ENCODE measurements at places on chromosomes 3 and 15.

- no peak for DNase-seq
Observed at GRCh38 chr3:60579734-60580133, 671.5 kb downstream of the FHIT start.

- DNase-seq: no peak
Observed at GRCh38 chr3:174951034-174951433, 91.9 kb downstream of the NAALADL2 start.

DNA sequence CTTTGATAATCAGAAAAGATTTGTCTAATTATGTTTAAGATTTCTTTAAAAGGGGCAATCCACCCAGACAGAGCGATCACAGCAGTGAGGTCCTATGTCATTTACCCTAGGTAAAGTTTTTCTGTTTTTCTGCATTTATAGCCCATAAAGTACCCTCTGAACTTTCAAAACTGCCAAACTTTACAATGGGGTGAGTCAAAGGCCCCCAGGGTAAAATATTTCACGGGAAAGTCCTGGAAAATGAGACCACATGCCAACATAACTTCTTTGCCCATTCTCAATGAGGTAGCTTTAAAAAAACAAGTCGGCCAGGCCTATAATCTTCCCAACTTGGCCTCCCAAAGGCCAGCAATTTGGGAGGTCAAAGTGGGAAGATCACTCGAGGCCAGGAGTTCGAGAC lies 53.0 kb downstream of the SUCLG2 start:
- no peak for DNase-seq

- no peak for DNase-seq
Observed at GRCh38 chr15:73264881-73265280, 103.9 kb downstream of the HCN4 start.

GRCh38 chr3:27392950-27393679 lies 23.9 kb upstream of the NEK10 start:
- DNase-seq: no peak

GRCh38 chr15:31551323-31551722 lies 224.7 kb downstream of the KLF13 start:
- no peak for DNase-seq

DNA sequence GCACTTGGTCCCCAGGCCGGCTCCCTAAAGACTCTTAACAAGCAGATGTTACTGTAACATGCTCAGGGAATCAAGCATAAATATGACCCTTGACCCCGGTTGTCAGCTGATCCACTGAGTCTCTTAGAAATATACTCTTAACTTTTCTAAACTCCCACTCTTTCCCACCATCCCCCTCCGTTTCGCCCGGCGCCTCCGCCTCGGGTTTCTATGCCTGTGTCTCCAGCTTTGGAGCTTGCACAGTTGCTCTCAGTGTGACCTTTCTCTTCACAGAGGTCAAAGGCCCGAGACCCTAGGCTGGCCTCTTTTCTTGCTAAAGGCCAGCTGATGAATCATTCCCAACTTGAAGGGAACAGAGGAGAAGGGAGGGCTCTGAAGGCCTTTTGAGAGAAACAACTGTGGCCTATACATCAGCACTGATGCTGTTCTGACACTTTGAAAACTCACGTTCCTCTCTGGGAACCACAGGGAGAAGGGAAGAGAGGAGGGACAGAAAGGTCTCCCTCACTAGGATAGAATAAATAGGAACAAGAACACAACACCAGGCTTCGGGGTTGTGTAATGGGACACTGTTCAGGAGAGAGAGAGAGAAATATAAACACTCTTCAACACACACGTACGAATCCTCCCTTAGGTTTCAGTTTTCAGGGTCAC lies 484.5 kb upstream of the NR2F2 start:
- peak; percentile 93 for DNase-seq

GRCh38 chr3:128794067-128794768 lies 68.2 kb downstream of the RAB7A start:
- DNase-seq: no peak

DNA sequence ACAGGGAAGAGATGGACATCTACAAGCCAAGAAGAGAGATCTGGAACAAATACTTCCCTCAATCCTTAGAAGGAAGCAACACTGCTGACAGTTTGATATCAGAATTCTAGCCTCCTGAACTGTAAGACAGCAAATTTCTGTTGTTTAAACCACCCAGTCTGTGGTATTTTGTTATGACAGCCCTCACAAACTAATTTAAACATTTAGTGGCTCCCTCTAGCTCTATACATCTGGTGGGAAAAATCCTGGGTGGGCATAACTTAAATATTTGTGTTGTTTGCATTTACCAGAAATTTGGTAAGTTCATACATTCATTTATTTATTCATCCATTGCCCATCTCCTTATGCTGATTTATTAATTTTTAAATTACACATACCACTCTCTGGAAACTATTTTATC lies 62.5 kb upstream of the GSK3B start:
- DNase-seq: no peak

- no peak for DNase-seq
Observed at GRCh38 chr15:99712415-99712814, 20.8 kb downstream of the LYSMD4 start.

DNA sequence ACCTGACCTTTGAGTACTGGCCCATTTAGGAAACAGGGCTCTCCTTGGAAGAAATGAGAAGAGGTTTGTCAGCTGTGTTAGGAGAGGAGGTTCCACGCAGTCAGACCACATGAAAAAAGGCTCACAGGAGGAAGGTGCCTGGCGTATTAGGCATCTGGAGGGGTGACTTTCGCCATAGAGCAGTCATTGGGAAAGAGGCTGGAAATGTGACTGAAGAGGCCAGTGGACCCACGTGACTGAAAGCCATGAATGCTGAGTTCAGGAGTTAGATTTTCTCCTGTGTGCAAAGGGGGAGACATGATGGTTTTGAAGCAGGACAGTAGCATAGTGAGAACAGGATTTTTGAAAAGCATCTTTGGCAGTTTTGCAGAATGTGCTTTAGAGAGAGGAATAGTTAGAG lies 29.7 kb upstream of the RNF7 start:
- DNase-seq: no peak

DNA sequence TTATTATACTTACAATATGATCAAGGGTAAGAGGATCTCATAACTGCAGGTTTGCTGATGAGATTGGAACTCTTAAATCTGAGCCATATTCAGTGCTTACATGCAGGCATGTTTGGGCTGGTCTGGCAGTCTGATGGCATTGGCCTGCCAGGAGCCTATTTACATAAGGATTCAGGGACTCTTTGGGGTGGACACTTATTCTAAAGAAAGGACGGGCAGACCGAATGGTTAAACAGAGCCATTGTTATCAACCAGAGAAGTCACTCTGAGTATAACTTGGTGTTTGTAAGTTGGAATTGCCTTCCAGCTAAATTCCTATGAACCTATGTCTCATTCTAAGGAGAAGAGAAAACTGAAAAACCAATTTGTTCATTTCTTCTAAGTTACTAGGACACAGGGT lies 932.8 kb downstream of the IGSF11 start:
- DNase-seq: no peak

GRCh38 chr3:186401556-186401955 lies 39.5 kb upstream of the DGKG start:
- DNase-seq: no peak

GRCh38 chr3:74808506-74809275 lies 194.2 kb upstream of the CNTN3 start:
- DNase-seq: no peak

DNA sequence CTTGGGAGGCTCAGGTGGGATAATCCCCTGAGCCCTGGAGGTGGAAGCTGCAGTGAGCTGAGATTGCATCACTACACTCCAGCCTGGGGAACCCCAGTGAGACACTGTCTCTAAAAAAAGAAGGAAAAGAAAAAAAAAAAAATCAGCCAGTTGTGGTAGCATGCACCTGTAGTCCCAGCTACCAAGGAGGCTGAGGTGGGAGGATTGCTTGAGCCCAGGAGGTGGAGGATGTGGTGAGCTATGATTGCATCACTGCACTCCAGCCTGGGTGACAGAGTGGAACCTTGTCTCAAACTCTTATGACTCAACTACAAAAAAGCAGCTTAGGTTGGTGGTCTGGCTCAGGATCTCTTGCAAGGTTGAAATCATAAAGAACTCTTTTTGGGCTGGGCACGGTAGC lies 19.3 kb upstream of the GPX1 start:
- DNase-seq: no peak

DNA sequence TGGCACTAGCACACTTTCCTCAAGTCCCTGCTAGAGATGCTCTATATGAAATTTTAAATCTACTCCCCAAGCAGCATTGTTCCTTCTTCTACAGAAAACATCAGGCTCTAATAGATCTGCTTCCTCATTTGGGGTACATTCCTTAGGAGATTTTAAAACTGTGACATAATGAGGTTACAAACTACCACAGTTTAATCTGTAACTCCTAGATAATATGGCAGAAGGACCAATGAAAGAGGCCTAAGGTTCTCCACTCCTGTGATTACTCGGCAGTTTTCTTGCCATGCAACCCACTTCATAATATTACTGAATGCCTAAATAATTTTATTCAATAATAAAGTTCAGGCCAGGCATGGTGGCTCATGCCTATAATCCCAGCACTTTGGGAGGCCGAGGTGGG lies 16.1 kb downstream of the ZNF106 start:
- no peak for DNase-seq

GRCh38 chr3:47405820-47406761 lies 25.3 kb downstream of the PTPN23 start:
- DNase-seq: no peak

DNA sequence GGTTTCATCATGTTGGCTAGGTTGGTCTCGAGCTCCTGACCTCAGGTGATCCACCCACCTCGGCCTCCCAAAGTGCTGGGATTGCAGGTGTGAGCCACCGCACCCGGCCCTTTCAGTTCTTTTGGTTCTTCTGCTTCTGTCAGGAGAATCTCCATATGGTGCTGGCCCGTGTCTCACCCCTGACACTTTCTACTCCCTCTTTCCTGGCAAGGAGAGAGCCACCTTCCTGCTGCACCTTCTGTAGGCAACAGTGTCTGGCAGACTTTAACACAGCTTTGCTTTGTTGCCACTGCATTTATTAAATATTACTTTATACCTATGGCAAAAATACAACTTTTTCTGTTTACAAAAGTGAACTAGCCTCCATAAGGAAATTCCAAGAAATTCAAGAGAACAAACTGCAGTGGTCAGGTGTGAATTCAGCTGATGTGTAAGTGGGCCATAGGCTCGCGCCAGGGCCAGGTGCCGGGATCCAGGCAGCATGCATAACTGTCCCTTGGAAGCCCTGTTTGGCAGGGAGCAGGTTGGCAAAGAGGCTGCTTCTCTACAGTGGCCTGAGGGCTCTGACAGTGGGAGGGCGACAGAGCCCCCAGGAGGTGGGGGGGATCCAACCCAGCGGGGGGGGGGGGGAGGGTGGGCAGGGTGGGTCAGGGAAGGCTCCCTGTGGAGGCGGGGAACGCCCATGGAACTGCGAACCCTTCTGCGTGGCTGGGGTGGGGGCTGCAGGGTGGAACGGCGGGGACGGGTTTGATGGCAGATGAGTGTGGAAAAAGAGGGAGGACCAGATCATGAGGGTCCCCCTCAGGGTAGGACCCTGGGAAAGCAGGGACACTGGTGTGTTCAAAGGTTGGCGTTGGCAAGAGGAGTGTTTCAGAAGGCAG lies 21.1 kb downstream of the CTSH start:
- DNase-seq: no peak

DNA sequence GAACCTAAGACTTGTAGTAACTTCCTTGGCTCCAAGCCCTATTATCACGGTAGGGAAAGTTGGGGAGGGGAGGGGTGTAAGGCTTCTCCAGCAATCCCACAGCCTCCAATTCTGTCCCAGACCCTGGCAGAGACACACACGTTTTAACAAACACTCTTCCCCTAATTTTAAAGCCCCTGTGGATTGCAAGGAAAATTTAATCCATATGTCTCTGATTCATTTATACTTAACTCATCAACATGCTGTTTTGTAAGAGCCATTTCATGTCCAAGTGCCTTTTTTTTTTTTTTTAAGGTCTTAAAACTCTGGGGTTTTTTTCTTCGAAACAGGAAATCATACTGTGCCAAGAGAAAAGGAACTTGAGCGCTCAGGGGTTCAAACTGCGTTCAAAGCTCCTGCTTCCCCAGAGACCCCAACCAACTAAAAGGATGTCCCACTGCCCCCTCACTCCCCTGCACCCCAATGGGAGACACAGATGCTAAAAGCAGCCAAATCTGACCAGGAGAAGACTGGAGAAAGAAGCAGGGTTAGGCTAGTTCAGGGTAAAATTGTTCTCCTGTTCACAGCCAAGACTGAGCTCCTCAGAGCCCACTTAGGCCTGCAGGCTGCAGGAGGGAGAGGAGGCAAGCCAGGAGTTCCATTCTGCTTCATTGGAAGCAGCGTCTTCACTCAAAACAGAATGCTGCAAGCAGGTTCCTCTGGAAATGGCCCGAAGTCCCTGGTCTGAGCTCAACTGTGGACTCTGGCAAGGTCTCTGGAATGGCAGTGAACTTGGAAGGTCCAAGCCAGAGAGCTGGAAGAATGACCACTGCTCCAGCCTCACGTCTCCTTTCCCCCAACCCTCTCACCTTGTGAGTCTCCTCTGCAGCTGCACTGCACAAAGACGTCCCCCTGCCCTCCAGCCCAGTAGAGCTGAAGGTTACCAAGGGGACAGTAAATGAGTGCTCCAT lies 172.5 kb downstream of the NTRK3 start:
- DNase-seq: no peak

- no peak for DNase-seq
Observed at GRCh38 chr3:116338713-116339112, 106.6 kb downstream of the LSAMP start.

- no peak for DNase-seq
Observed at GRCh38 chr3:77370413-77370812, 330.5 kb downstream of the ROBO2 start.

GRCh38 chr3:22269831-22270230 lies 518.8 kb upstream of the ZNF385D start:
- no peak for DNase-seq

- DNase-seq: no peak
Observed at GRCh38 chr15:41511331-41511898, 2.2 kb downstream of the LTK start.

DNA sequence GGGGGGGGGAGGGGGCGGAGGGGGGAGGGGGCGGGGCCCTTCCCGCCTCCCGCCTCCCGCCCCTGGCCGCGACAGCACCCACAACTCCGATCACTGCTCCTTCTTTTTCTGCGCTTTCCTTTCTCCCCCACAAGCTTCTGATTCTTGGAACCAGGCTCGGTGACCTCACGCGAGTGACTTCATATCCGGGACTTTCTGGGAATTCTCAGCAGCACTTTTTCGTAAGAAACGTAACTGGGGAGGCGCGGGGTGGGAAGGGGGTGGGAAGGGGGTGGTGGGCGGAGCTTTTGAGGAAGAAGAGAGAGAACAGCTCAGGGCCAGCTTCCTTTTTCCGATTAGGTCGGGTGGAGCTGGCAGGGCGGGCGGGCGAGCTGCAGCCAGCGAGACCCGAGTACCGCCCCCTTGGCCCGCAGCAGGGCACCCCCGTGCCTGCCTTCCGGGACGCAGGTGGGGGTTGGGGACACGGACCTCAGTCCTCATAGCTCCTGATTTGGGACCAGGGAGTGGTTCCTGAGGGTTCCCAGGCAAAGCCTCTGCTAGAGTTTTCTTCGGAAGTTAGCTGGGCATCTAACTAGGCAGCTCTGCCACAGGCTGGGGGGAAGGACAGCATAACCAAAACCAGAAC lies 14.6 kb downstream of the XIRP1 start:
- no peak for DNase-seq

- no peak for DNase-seq
Observed at GRCh38 chr3:61783993-61784718, 222.8 kb downstream of the PTPRG start.

All from neuronal stem cell (in vitro differentiated cells).